Omental fat pad (tissue), 4 donors: ENCODE measurements at places on chromosomes 3 and 15.

DNA sequence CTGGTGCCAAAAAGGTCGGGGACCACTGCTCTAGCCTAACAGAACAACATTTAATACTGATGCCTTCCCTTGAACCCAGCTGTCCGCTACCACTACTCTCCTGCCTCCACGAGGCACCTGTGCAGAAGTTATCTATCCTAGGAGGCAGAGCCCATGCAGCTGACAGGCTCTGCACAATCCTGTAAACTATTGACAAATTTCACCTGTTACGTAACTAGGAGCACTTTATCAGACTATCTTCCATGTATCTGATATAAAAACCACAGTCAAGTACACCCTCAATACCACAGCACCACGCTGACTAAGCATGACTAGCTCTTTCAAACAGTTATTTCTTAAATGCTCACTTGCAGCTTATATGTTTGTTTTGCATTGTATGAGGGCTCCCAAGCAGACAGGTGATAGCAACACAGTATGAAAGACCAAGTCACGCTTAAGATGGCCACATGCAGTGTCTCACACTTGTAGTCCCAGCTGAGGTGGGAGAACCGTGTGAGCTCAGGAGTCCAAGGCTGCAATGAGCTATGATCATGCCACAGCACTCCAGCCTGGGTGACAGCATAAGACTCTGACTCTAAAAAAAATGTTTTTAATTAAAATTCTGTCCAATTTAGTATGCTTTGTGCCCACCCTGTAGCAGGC, 4.5 kb upstream of the IL17RC start:
- no peak for DNase-seq

DNA sequence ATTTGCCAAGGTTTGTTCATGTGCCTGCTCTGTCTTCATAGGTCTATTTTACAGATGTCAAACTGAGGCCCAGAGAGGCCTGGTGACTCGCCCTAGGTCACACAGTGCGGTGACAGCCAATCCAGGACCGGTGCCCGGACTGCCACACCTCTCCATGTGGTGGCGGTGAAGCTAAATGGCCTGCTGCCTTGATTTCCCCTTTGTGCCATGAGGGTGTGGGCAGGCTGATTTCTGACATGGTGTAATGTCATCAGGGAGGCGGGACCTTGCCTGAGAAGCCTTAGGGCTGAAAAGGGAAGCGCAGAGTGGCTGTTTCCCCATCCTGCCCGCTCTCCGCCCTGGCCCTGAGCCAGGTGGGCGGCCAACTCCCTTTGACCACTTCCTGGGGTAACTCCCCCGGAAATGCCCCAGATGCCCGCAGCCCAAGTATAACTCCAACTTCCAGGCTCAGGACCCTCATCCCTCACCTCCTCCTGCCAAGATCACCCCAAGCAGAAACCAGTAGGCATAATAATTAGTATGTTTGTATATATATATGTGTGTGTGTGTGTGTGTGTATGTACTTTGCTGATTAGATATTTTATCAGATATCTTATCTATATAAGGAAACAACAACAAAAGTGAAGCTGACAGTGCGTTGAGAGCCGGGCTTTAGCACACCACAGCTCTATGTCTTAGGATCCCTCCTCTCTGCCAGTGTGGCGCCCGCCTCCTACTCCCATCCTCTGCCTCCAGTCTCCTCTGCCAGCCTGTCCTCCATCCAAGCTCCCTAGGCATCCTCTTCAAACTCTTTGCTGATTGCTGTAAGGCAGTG, 63.9 kb downstream of the IQSEC1 start:
- no peak for DNase-seq

DNA sequence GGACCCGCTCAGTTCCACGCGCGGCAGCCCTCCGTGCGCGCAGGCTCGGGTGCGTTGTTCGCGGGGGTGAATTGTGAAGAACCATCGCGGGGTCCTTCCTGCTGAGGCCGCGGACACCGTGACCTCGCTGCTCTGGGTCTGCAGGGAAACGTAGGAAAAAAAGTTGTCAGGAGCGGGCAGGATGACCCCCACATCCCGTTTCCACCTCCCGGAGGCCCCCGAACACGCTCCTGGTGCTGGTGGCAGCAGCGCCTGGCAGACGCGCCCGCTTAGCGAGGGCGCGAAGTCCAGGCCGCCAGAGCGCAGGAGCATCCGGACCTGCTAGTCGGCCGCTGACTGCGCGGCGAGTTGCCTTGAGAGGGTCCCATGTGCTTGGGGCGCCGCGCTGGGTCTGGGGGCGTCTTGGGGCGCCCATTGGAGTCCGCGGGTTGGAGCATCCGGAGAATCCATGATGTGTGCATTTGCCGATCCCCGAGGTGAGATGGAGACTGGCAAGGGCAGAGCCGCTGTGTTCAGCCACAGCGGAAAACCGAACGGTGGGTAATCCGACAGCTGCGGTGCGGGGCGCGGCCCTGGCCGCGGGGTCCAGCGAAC, 520 bp downstream of the GREM1 start:
- no peak for DNase-seq

DNA sequence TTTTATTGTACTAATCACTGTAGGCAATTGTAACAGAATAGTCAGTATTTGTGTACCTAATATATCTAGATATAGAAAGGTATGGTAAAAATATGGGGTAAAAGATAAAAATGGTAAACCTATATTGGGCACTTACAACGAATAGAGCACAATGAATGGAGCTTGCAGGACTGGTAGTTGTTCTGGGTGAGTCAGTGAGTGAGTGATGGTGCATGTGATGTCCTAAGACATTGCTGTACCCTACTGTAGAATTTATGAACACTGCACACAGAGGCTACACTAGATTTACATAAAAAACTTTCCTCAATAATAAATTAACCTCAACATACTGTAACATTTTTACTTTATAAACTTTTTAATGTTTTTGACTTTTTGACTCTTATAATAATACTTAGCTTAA, 274.3 kb upstream of the PPP2R3A start:
- DNase-seq = no peak

GRCh38 chr3:4846543-4846942, 132.7 kb upstream of the BHLHE40 start:
- DNase-seq = no peak

GRCh38 chr15:57218826-57219576, 157.3 kb upstream of the CGNL1 start:
- DNase-seq = no peak

- no peak for DNase-seq
Measured at GRCh38 chr3:27105904-27106303, 263.3 kb downstream of the NEK10 start.

- DNase-seq = no peak
Measured at GRCh38 chr3:132662212-132662611, 2.1 kb downstream of the UBA5 start.

DNA sequence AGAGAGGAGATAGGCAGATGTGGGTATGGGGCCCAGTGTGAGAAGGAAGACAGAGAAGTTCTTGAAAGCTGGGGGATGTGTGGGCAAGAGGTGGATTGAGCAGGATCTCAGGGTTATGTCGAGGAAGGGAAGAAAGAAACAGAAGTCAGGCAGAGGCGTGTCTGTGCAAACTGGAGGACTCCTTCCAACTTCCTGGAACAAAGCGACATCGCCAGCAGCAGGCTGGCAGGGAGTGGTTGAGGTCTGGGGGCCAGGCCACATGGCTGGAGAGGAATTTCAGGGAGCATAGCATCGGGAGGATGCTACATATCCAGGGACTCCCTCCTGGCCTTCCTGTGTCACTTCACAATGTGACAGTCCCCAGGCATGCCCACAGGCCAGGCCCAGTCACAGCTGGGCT, 42.9 kb upstream of the MYZAP start:
- DNase-seq = no peak

GRCh38 chr15:84960391-84961113, 21.1 kb upstream of the PDE8A start:
- no peak for DNase-seq

- no peak for DNase-seq
Measured at GRCh38 chr15:41605566-41605965, 46.6 kb downstream of the TYRO3 start.

- DNase-seq = no peak
Measured at GRCh38 chr3:39166932-39167532, 13.6 kb upstream of the CSRNP1 start.

DNA sequence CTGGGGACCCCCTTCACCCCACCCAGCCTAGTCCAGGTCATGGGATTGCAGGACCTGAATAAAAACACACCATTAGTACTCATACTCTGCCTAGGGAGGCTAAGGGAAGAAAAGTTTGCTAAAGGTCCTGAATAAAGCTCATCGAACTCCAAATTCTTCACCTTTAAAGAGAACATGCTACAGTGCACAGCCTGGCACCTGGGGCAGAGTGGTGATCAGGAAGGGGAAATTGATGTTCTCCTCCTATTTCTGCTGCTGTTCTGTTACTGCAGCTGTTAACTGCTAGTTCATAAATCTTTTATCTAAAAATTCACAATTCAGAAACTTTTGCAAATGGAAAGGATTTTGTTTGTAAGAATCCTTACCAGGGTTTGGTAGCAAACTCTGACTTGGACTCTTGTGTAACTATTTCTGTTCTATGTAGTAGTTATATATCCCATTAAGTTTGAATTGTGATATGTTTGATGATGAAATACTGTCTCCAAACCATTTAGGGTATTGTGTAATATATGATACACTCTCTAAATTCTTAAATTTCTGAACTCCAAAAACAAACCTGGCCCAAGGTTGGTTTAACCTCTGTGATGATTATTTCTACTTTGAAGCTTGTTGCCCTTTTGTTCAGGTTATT, 27.9 kb downstream of the MCTP2 start:
- no peak for DNase-seq

DNA sequence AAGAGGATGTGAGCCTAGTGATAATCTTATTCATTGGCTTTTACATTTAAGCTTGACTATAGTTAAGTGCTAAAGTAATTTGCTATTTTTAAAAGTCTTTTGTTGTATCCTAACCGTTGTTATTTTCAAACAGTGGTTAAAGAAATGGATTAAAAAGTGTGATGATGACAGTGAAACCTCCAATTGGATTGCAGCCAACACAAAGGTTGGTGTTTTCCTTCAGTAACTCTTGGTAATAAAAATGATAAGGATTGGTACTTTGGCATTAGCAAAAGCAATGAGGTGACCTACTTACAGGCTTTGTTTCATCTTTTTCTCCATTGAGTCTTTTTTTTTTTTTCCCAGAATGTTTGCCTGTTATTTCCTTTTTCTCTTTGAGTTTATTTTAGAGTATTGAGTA, 87.5 kb upstream of the GOLGA6B start:
- DNase-seq = no peak

DNA sequence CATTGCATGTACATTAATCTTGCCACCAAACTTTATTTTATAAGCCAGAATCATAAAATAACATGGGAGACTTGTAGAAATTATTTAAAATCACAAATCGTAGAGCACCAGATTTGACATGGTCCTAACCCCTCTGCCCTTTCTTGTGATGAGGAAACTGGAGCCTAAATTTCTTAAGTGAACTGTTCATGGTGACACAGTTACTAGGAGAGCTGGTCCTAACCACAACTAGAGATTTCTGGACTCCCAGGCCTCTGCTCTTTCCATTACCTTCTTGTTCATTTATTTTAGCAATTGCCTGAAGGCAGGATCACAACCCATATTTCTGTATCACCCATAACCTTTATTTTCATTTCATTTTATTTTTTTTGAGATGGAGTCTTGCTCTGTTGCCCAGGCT, 352.5 kb downstream of the LPP start:
- no peak for DNase-seq

- peak; percentile 50 for DNase-seq
Measured at GRCh38 chr3:177345049-177345972, 148.0 kb upstream of the TBL1XR1 start.

DNA sequence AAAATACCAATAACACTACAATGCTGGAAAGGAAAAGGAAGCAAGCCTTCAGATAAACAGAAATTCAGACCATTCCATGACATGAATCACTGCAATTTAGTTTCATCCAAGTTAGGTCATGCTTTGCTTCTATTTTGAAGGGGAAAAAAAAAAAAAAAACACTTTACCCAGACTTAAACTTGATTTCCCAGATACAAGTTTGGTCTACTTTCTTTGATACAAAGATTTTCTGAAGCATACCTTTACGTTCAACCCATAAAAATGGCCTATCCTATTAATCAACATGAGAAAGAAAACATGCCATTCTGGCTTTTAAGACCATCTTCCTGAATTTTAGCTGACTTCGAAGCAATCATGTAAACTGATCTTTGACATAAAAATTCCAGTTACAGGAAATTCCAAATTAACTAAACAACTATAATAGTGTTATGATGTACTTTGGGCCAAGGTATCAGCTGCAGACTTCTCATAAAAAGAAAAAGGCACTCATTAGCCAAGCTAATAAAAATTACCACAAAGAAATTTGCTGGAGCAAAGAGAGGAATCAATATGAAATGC, 12.6 kb downstream of the OSBPL10 start:
- DNase-seq = no peak

DNA sequence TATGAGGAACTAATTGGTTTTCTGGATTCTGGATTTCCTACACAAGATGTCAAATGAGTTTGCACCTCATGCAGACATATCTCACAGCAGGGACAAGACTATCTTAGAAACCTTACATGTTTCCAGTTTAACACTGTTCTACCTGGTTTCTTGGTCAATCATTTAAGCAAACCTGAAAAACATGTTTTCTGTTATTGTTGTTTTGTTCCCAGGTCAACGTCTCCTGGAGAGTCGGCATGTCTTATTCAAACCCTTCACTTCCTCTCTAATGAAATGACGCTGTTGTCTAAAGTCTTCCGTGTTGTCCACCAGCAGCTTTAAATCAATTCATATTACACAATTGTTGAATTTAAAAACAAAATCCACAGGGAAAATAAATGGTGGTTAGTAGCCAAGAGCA, 150.9 kb downstream of the CNTN3 start:
- DNase-seq = no peak

- DNase-seq = no peak
Measured at GRCh38 chr15:101580431-101580830, 71.8 kb downstream of the TM2D3 start.

- DNase-seq = no peak
Measured at GRCh38 chr3:135762188-135762856, 203.2 kb upstream of the PPP2R3A start.

DNA sequence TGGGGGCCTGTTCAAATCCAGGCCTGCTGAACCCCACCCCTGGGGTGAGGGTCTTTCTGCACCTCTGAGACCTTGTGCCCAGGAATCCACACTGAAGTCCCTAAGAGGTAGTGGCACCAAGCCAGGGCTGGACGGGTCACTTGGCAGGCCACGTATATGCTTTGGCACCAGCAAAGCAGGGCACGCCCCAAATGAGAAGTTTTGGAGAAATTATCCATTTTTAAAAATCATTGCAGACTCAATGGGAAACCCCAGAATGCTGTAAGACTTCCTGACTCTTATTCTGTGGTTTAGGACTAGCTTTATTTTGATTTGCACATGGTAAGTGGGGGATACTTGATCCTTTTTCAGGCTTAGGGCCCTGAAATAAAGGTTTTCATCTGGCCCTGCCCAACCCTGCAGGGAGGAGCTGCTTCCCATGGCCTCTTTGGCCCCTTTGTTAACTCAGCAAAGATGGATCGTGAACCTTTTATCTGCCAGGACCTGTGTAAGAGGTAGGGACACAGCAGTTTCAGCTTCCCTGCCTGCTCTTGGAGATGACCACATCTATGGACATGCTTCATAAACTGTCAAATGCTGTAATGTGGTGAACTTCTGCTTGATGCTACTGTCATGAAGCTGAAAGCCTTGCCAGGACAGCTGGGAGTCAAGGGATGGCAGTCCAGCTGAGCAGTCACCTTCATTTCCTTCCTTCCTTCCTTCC, 88.0 kb downstream of the HMG20A start:
- DNase-seq = no peak

GRCh38 chr15:72785432-72785831, 1.9 kb upstream of the ADPGK start:
- no peak for DNase-seq
